ENCODE measurements at places on chromosomes 7 and 10. TPM values are rescaled to one million over a fixed set of nuclear protein-coding genes. Genes with fewer than 3 reads are reported as not detected.

Gene AGR3
- total RNA-seq = not detected

Gene DPYSL4
- total RNA-seq = 0.40 TPM

GRCh38 chr10:8137272-8137681 is 82.8 kb downstream of the GATA3 start:
- H3K4me1 ChIP-seq = peaks cover 10% of the 10 kb centered on the region
- peak overlapping the region; percentile 14 for H3K27ac ChIP-seq
- H3K4me3 ChIP-seq = no peak overlapping the region
- peaks cover 2% of the 10 kb centered on the region for H3K27me3 ChIP-seq

- H3K27me3 ChIP-seq = peaks cover 60% of the 10 kb centered on the region
- H3K36me3 ChIP-seq = no peaks in the 10 kb centered on the region
- no peak overlapping the region for H3K27ac ChIP-seq
- no peak overlapping the region for H3K4me3 ChIP-seq
Observed at GRCh38 chr10:75405598-75406461, 4.3 kb upstream of the ZNF503 start.

DNA sequence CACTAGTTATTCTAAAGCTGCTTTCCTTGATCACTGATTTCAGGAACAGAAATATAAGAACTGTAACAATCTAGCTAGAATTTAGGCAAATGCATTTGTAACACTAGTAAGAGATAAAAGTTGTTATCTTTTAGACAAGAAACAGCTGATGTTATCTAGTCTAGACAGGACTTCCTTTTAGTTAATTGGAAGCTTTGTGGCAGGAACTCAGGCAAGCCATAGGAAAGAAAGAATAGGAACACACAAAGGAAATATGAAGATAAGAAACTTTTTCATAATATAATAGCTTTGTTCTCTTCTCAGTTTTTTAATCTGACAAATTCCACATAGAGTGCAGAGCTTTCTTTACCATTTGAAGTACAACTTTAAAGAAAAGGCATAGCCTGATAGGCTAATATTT is 59.0 kb upstream of the AGR3 start:
- H3K4me1 ChIP-seq = no peaks in the 10 kb centered on the region
- no peak for DNase-seq
- H3K27me3 ChIP-seq = no peaks in the 10 kb centered on the region
- H3K27ac ChIP-seq = no peak overlapping the region

- no peaks in the 10 kb centered on the region for H3K36me3 ChIP-seq
- no peak overlapping the region for H3K4me3 ChIP-seq
- no peaks in the 10 kb centered on the region for H3K27me3 ChIP-seq
- DNase-seq = no peak
Observed at GRCh38 chr7:25553580-25554291, 325.4 kb upstream of the NPVF start.

Gene LRRTM3
- not detected for total RNA-seq

DNA sequence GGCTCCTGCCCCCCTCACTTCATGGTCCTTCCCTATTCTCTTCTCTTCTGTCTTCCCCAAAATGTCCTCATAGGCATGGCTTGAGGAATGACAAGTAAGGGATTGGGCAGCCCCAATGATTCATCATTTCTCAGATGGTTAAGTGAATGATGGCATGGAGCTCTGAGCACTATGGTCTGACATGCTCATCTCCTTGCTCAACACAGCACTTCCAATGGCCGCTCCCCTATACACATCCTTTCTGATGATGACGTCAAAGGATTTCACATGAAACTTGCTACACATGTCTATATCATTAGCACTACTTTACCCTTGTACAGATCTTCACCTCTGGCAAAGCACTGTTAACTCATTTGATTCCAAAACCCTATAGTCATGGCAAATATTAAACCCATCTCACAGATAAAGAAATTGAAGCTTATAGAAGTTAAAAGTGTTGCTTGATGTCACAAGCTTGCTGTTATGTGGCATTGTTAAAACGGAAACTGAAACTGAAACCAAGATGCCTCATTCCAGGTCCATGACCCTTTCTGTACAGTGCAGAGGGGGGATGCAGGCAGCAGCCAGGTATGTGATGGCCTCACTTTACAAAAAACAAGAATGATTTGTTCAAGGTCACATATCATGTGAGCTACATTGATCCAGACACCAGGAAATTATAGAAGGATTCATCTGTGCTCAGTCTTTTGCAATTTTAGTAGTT is 90.0 kb upstream of the PLXNA4 start:
- no peaks in the 10 kb centered on the region for H3K27me3 ChIP-seq
- H3K4me3 ChIP-seq = no peak overlapping the region
- H3K27ac ChIP-seq = no peak overlapping the region
- H3K36me3 ChIP-seq = no peaks in the 10 kb centered on the region

DNA sequence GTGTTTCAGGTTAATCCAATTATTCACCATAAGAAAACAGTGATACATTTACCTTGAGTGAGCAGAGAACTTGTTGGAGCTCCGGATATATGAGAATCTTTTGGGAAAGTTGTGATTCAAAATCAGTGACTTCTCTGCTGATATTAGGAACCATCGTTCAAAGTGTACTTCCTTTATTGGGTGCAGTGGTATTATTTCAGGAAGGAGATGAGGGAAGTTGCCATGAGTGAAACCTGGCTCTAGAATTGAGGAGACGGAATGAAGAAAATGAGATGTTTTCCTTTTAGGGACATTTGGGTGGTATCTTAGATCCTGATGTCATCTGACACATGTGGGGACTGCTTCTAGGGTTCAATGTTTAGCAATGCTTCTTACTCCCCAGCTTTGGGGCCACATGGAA is 343.9 kb downstream of the ABCA13 start:
- no peaks in the 10 kb centered on the region for H3K4me1 ChIP-seq
- no peak for DNase-seq
- H3K4me3 ChIP-seq = no peak overlapping the region
- no peaks in the 10 kb centered on the region for H3K36me3 ChIP-seq
- no peak overlapping the region for H3K27ac ChIP-seq
- H3K27me3 ChIP-seq = no peaks in the 10 kb centered on the region

GRCh38 chr10:1850971-1851527 is 113.7 kb upstream of the ADARB2 start:
- no peak overlapping the region for H3K4me3 ChIP-seq
- H3K27me3 ChIP-seq = no peaks in the 10 kb centered on the region
- no peak for DNase-seq
- H3K4me1 ChIP-seq = no peaks in the 10 kb centered on the region
- H3K27ac ChIP-seq = no peak overlapping the region
- H3K36me3 ChIP-seq = no peaks in the 10 kb centered on the region

DNA sequence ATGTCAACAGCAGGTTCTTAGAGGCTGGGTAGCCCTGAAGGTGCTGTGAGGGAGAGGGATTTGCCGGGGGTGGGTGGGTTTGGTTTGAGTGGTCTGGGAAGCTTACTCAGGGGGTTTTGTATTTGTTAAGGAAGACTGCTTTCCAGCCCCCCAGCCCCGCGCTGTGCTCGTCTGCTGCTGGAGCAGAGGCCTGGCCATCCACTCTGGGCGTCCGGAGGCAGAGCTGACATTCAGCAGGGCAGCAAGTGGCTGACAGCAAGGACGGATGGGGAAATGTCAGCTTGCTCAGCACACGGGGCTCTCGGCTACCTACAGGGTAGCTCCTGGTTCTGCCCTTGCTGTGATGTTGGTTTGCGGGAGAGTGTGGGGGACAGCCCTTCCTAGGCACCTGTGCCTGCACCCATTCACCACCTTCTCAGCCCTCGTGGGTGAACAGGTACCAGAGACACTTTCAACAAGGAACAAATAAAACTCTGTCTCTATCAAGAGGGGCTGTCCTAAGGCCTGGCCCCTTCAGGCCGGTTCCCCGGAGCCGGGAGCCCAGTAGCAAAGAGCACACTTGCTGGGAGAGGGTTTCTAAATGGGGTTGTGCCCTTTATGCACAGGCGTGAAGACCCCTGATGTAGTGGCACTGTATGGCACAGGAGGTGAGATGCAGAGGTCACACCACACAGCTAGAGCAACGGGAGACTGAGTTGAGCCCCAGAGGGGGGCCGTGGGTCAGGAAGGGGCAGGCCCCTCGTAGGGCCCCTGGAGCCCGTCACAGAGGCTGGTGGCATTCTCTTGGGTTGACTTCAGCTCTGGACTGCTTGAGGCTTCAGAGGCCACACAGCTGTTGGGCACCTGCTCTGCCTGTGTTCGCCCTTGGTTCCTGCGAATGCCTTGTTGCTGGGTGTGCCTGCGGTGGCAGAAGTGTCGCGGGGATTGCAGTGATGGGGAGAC is 72.2 kb upstream of the SHH start:
- H3K27me3 ChIP-seq = no peaks in the 10 kb centered on the region
- H3K4me3 ChIP-seq = no peak overlapping the region
- no peak for DNase-seq
- no peaks in the 10 kb centered on the region for H3K36me3 ChIP-seq
- H3K27ac ChIP-seq = no peak overlapping the region
- H3K4me1 ChIP-seq = no peaks in the 10 kb centered on the region

DNA sequence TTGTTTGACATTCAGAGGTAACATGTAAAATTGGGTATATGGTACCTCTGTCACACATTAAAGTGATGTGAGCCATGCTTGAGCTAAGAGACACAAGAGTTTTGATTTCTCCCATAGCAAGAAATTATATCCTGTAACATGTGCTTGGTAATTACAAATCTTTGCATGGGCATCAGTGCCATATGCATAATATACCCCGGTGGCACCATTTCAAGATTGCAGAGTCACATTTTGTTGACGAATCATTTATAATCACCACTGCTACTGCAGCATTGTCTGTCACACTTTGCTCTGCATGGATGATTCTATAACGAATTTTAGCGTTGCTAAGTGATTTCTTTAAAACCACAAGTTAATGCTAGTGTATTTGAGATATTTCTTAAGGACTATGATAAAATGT is 443.7 kb upstream of the LRRN3 start:
- no peaks in the 10 kb centered on the region for H3K4me1 ChIP-seq
- H3K27me3 ChIP-seq = no peaks in the 10 kb centered on the region
- no peaks in the 10 kb centered on the region for H3K36me3 ChIP-seq
- no peak for DNase-seq
- H3K27ac ChIP-seq = no peak overlapping the region

DNA sequence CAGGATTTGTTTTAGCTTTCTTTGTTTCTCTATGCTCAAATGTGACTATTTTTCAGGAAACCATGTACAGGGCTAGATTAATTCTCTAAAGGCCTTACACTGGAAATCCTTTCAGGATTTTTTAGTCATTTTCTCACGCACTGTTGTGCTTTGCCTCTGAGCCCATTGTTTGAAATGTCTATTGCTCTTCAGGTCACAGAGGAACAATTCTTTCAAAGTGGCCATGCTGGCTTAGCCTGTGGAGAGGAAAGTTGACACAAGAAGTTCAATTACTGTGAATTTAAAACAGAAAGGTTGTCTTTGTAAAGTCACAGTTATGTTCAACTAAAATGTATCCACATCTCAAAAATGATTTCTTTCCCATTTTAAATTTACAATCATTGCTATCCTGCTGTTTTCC is 1071.7 kb upstream of the POT1 start:
- H3K4me1 ChIP-seq = no peaks in the 10 kb centered on the region
- H3K27me3 ChIP-seq = no peaks in the 10 kb centered on the region
- no peak overlapping the region for H3K4me3 ChIP-seq
- no peaks in the 10 kb centered on the region for H3K36me3 ChIP-seq
- H3K27ac ChIP-seq = no peak overlapping the region
- DNase-seq = no peak

GRCh38 chr7:115040057-115040456 is 118.2 kb downstream of the MDFIC start:
- no peak overlapping the region for H3K4me3 ChIP-seq
- H3K36me3 ChIP-seq = no peaks in the 10 kb centered on the region
- H3K4me1 ChIP-seq = no peaks in the 10 kb centered on the region
- no peaks in the 10 kb centered on the region for H3K27me3 ChIP-seq
- DNase-seq = no peak

DNA sequence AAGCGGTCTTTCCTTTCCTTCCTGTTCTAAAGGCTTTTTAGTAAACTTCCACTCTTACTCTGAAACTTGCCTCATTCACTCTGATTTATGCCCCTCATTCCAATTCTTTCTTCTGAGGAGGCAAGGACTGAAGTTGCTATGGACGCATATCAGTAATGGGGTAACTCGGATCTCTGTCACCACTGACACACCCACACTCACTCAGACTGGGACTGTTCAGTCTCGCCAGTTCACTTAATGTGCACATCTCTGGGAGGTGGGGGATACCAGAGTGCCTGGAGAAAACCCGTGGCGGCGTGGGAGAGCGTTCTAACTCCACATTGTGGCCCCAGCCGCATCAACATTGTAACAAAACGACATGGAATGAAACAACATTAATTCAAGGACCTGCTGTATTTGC is 1139.3 kb upstream of the CELF2 start:
- no peak for DNase-seq
- H3K27ac ChIP-seq = no peak overlapping the region
- H3K4me3 ChIP-seq = no peak overlapping the region
- H3K4me1 ChIP-seq = no peaks in the 10 kb centered on the region
- H3K36me3 ChIP-seq = no peaks in the 10 kb centered on the region

Gene MMS19
- total RNA-seq = 68.4 TPM

DNA sequence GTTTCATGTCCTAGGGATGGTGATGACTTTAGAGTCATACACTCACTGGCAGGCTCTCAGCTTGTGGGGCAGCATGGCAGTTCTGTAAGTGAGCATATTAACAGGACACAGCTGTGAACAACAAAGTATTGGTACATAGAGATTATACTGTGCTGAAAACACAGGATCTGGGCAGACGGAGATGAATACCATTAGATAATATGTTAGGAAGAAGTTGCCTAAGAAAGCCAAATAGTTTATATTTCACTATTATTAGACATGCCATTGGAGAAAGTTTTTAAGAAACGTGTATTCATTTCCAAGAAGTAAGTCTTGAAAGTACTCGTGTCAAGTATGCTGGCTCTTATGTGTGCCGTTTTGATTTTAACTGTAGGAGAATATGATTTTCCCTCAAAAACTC is 274.5 kb downstream of the INHBA start:
- H3K36me3 ChIP-seq = no peaks in the 10 kb centered on the region
- no peak overlapping the region for H3K4me3 ChIP-seq
- DNase-seq = no peak
- no peaks in the 10 kb centered on the region for H3K4me1 ChIP-seq
- no peak overlapping the region for H3K27ac ChIP-seq

GRCh38 chr7:46653848-46654247 is 732.8 kb upstream of the IGFBP3 start:
- H3K4me1 ChIP-seq = no peaks in the 10 kb centered on the region
- H3K4me3 ChIP-seq = no peak overlapping the region

Gene DNAJC30
- 9.3 TPM for total RNA-seq

GRCh38 chr10:79346388-79347225 is 662 bp upstream of the PPIF start:
- DNase-seq = no peak
- peaks cover 20% of the 10 kb centered on the region for H3K36me3 ChIP-seq
- H3K27ac ChIP-seq = no peak overlapping the region
- peaks cover 38% of the 10 kb centered on the region for H3K4me1 ChIP-seq

GRCh38 chr7:2014391-2015241 is 218.1 kb downstream of the MAD1L1 start:
- H3K36me3 ChIP-seq = no peaks in the 10 kb centered on the region
- H3K4me1 ChIP-seq = peaks cover 21% of the 10 kb centered on the region
- DNase-seq = peak; percentile 11
- no peak overlapping the region for H3K27ac ChIP-seq
- no peaks in the 10 kb centered on the region for H3K27me3 ChIP-seq

Measured in natural killer cell (primary cell).